Hematopoietic multipotent progenitor cell treated with erythropoietin and hydrocortisone succinate and interleukin-3 and kit ligand, for 8 days (in vitro differentiated cells): ENCODE measurements at places on chromosomes 11 and 22.

- peak; percentile 57 for DNase-seq
These were observed 50.0 kb downstream of the C11orf58 start for GRCh38 chr11:16788141-16789062.

DNA sequence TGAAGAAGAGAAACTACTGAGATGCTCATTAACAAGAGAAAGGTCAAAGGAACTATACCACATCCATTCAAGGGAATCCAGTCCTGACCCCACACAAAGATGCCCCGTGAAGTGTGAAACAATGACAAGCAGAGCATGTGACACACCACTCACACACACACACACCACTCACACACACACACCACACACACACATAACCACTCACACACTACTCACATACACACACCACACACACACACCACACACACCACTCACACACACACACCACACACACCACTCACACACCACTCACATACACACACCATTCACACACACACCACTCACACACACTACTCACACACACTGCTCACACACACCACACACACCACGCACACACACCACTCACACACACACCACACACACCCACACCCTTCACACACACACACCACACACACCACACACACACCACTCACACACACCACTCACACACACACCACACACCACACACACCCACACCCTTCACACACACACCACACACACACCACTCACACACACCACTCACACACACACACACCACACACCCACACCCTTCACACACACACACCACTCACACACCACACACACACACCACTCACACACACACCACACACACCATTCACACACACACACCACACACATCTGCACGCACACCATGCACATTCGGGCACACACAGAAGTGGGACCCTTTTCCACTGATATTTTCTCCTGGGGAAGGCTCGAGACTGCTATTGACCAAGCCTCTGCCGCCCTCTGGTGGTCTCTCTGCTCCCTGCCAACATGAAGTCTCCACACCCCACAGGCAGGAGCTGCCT is 32.0 kb upstream of the COMT start:
- peak; percentile 82 for DNase-seq

GRCh38 chr11:126833065-126833464 is 167.5 kb downstream of the KIRREL3 start:
- DNase-seq, result no peak

DNA sequence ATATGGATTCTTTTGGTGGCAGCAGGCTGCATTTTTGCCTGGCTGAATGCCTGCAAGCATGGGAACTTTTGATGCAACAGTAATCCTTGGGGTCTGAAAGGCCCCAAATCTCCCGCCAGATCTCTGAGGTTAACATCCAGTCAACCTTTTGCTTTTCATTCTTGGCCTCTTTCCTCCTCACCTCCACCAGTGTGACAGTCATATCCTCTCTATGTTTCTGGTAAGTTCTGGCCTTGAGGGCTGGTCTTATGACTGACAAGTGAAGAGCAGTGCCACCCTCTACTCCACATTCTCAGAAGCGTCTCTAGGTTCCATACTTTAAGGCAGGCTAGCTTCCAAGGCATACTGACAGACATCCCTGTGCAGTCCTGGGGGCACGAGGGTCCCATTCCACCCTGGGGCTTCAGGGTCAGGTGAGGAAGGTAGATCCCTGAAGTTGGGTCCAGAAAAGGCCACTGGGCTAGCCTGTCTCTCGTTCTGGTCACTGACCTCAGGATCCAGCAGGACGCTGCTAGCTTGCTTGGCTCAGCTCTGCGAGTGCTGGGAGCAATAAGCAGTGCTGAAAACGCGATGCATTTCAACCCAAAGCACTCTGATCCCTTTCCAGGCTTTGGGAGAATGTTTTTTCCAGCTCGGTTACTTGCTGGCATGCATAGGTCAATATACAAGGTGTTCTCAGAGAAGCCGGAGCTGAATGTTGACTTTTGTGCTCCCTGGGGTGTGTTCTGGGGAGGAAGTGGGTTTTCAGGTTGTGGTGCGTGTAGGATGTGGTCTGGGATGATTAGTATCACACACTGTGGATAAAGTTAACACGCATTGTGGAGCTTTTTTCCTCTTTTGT is 75.2 kb downstream of the PTPRJ start:
- peak; percentile 55 for DNase-seq

DNA sequence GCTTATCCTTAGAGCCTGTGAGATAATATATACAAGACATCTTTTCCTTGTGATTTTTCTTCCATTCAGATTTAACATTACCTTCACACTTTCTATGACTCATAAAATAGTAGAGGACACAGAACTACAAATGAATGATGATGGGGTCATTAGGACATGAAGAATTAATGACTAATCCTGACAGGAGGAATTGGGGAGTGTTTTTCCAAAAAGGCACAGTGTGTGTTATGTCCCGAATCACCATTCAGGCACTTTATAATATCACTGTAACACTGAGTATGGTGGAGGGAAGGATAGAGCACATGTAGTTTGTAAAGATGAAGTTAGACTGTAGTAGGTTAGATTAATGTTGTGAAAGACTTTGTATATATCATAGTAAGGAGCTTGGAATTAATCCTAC is 391.3 kb downstream of the JRKL start:
- DNase-seq, result no peak

GRCh38 chr11:422249-422656 is 7.5 kb upstream of the SIGIRR start:
- no peak for DNase-seq

DNA sequence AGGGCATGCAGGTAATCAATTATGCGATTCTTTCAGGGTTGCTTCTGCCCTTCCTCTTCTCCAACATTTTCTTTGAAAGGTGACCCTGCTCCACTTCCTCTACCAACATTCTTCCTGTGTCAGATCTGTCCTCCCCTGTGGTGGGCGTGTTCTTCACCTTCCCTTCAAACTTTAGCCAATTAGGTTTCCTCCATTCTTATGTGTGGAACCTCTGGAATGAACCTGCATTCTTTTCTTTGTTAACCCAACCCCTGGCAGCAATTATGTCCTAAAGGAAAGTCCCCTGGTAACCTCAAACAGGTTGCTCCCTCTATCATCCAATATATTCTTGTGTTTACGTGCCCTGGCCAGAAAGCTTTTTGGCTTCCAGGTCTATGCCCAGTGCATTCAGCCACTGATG is 22.4 kb downstream of the KIRREL3 start:
- DNase-seq, result no peak

DNA sequence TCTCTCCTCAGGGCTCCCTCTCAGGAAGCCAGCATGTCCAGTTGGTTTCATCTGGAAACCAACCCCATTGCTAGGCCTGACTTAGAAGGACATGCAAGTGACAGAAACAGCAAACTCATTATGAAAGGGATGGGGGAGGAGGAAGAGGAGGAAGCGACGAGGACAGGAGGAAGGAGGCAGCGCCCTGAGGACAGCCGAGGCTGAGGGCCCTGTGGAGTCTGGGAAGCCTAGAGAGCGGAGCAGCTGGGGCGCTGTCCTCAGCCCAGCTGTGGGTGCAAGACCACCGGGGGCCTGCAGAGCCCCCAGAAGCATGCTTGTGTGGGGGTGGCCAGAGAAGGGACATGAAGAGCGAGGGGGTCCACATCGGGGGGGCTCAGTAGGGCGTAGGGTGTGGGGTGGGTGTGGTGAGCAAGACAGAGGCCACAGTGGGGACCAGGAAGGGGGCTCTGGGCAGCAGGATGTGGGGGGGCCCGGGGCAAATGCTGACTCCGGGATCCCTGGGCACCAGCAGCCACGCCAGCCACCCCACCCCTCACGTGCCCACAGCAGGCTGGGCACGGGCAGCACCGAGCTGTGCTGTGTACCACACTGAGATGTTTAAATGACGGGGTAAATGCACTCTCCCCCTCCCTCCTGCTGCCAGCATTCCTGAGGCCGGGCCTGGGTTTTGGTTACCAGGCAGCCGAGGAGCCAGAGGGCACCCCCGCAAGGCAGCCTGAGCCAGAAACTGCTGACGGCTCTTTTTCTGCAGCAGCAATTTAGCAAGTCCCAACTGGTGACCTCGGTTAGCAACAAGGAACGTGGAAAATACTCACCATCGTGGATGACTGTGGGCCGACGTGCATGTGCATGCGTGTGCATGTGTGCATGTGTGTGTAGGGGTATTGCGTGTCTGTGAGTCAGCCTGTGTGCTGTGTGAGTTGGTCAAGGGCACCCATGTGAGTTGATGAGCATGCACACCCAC is 82.7 kb upstream of the LINC01488 start:
- DNase-seq, result no peak

DNA sequence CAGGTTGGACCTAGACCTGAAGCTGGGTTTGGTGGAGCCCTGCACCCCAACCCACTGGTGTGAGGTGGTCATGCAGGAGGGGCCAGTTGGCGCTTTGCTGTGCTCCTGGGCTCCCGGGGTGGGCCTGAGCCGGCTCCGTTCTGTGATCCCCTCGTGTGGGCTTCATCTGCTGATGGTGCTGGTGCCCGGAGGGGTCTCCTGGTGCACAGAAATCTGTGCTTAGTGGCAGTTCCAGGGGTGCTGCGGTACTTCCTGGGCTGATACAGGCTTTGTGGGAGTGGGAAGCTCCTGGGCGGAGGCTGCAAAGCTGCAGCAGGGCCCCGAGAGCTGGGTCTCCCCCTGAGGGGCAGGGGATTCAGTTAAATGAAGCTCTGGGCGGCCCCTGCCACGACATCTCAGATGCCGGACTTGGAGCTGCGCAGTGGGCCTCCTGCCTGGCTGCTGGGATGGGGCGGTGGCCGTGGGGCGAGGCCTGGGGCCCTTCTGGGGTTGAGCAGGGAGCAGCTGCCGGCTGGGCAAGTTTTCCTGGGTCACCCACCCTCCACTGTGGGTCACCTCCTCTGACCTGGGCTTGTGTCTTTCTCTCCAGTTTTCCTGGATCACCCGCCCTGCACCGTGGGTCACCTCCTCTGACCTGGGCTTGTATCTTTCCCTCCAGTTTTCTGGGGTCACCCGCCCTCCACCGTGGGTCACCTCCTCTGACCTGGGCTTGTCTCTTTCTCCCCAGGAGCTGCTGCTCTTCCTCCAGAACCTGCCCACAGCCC is 410.5 kb downstream of the TBC1D22A start:
- DNase-seq, result no peak

DNA sequence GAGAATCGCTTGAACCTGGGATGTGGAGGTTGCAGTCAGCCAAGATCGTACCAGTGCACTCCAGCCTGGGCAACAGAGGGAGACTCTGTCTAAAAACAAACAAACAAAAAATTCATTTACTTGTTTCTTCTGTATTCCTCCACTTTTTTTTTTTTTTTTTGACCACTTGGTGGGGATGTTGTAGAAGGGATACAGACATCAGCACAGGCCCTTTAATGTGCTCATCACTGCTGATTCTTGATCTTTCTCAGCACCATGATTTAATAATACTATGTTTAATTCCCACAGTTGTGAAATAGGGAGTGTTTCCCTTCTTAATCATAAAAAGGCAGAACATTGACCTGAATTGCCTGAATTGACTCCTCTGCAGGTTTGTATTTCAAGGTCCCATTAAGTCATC is 4.5 kb downstream of the TTC9C start:
- DNase-seq, result peak; percentile 69

DNA sequence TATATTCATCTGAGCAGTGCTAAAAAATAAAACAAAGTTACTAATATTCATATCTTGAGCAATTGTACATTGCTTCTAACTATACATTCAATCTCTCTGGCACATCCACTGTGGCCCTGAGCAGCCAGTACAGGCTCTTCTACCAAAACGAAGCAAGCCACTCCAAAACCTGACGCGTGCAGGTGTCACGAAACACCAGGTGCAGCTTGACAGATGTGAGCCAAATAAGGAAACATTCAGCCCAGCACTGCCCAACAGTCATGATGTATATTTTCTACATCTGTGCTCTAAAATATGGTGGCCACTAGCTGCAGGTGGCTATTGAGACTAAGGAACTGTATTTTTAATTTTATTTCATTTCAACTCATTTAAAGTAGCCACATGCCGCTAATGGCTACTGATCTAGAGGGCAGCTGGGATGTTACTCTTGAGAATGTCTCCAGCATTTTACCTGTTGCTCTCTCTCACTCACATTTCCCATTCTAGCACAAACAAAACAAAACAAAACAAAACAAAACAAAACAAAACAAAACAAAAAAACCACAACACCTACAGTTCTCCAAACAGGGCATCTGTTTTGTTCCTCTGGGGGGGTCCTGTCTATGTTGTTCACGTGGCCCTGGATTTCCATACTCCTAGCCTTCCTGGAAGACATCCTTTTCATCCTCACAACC is 77.7 kb downstream of the LARGE1 start:
- DNase-seq, result no peak

GRCh38 chr22:42314709-42315391 is 44.4 kb upstream of the TCF20 start:
- DNase-seq, result no peak

- no peak for DNase-seq
These were observed 1.4 kb downstream of the RIN1 start for GRCh38 chr11:66334605-66335442.

- no peak for DNase-seq
These were observed 144.4 kb downstream of the NCAM1 start for GRCh38 chr11:113105592-113105991.

- DNase-seq, result no peak
These were observed at the start of gene PNPLA5 for GRCh38 chr22:43891360-43892182. Gene PNPLA5 (minus strand): TSS chr22:43892013. CDS start chr22:43891880, 133 bp downstream.

GRCh38 chr22:49582181-49582580 is 245.5 kb downstream of the BRD1 start:
- no peak for DNase-seq

- no peak for DNase-seq
These were observed 24.3 kb upstream of the CCDC34 start for GRCh38 chr11:27387362-27387761.

DNA sequence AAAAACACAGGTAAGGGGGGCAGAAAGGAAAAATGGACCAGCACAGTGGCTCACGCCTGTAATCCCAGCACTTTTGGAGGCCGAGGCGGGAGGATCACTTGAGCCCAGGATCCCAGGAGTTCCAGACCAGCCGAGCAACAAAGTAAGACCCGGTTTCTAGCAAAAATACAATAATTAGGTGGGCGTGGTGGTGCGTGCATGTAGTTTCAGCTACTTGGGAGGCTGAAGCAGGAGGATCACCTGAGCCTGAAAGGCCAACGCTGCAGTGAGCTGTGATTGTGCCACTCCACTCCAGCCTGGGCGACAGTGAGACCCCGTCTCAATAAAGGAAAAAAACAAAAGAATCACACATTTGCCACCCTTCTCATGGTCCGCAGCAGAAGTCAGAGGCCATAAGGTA is 519.4 kb downstream of the BRD1 start:
- DNase-seq, result no peak

GRCh38 chr11:13339195-13340153 is 61.9 kb downstream of the BMAL1 start:
- no peak for DNase-seq

- no peak for DNase-seq
These were observed 102.4 kb downstream of the MORC2 start for GRCh38 chr22:30866216-30866615.

DNA sequence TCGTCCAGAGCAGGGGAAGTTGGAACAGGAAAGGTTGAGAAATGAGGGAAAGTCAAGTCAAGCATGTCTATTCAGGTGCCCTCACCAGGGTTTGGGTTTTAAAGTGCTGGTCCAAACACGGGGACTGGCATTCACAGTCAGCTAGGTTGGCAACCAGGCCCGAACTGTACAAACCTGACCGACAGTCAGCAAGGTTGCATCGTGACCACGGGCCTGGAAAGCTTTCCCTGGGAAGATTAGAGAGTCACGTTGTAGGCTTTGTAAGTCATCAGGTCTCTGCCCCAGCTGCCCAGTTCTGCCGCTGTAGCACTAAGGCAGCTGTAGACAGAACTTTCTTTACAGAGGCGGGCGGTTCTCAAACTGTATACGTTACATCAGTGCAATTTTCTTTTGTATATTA is 7.4 kb downstream of the KRTAP5-10 start:
- DNase-seq, result no peak

GRCh38 chr22:41857155-41857859 is 24.4 kb downstream of the SREBF2 start:
- peak; percentile 80 for DNase-seq

- no peak for DNase-seq
These were observed 62.3 kb upstream of the CLMP start for GRCh38 chr11:123257370-123257769.
